Stimulated activated CD8-positive, alpha-beta memory T cell treated with anti-CD3 and anti-CD28 coated beads, Interleukin-7, amount 100 ng/mL, for 48 hours (primary cell): ENCODE measurements at places on chromosomes 16 and 17.

DNA sequence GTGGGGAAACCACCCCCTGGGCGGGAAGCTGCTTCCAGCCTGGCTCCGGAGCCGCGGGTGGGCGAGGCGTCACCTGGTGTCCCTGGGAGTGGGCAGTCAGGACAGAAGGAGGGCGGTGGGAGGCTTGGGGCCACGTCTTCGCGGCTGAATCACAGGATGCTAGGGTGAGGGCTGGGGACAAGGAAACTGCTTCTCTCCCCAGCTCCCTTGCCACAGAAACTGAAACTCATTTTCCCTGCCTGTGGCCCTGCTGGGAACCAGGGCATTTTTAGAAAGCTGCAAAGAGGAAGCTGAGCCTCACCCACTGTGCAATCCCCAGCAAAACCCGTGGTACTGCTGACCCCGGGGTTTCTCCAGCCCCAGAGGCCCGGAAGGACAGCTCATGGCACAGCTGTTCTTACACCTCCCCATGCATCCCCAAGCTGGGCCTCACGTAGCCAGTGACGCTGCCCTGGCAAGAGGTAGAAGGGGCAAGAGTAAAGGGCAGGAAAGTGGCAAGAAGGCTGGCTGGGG is 8.2 kb downstream of the RHBDF2 start:
- no peak for DNase-seq

DNA sequence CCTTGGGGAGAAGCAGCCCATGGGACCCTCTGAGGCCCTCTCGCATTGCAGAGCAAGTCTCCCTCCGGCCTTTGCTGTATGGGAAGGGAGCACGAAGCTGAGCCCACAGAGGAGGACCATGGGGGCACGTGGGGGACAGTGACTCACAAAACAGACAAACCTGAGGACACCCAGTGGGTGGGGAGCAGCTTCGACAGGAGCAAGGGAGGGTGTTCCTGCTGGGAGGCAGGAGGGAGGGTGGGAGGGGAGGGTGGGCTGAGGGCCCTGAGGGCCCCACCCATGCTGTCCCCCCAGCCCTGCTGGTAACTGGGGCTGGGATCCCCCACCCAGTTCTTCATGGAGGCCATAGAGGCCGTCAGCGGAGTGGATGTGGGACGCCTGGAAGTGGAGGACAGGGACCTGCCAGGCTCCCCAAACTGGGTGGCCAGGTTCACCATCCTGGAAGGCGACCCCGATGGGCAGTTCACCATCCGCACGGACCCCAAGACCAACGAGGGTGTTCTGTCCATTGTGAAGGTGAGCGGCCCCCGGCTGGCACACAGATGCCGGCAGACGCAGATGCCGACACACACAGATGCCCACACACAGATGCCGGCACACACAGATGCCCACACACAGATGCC is 12.5 kb downstream of the SLC22A31 start:
- DNase-seq, result no peak

DNA sequence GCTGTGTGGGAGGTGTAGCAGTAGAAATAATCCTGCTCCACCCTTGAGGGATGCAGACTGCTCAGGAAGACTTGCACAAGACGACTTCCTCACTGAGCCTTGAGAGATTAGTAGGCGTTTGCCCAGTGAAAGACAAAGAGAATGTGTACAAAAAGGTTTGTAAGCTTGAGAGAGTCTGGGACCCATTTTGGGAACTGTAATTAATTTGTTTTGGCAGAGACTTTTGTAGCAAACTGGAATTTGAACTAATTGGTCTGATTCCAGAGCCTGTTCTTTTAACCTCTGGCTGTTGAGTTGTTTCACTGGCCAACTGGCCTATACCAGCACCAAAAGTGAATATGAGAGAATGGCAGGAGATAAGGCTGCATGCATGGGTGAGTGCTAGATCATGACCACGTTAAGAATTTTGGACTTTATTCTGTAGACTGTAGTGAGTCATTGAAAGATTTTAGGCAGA is 75.5 kb downstream of the AATF start:
- DNase-seq, result no peak

DNA sequence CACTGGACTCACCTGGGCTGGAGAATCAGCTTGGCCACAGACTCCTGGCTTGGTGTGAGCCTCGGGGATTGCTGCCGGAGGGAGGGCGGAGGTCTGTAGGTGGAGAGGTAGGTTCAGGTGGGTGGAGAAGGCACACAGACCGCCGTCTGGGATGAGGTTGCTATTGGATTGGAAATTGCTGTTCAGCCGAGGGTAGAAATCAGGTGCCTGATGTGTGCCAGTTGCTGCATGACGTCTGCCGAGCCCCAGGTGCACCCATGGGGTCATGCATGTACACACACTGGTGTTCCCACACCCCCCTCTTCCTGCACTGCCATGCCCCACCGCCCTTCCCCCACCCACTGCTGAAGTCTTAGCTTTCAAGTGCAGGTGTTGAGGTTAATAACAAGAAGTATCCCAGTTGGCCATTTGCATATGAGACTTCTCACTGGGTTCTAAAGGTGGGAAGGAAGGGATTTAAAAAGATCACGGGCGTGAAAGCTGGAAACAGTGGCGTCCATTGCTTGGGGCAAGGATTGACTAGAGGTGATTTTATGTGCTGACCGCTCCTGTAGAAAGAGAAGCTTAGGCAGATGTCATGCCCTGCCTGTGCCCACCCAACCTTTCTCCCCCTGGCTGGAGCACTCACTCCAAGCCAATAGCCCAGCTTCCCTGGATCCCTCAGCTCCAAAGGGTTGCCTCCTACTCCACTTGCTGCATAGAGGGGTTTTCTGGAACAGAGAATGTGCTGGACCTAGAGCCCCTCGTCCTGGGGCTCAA is 193.6 kb downstream of the CCDC182 start:
- DNase-seq, result no peak

DNA sequence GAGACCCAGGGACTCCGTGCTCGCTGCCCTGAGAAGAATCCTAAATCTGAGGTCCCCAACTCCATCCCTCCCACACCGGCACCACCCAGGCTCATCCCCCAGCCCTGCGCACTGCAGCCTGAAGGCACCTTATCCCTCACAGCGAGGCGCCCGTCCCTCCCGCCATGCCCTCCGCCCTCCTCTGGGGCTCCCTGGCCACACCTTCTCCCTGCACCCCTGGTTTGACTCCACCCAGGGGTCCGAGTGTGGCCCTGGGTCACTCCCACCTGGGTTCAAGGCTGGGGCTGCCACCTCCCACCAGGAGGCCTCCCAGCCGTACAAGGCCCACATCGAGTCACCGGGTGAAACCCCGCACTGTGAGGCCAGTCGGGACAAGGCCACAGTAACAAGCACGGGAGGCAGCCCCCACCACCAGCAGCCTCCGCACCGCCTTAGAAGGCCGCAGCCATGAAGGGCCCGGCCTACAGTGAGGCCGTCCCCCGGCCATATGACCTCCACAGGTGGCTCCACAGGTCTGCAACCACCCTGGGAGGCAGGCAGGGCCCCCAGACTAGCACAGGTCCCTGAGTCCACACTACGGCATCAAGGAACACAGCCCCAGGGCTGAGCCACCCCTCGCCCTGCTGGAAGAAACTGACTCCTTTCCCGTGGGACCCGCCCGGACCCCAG is 8.3 kb downstream of the HAGH start:
- no peak for DNase-seq

- DNase-seq, result no peak
Measured at GRCh38 chr17:48047113-48047740, 932 bp upstream of the NFE2L1 start.

GRCh38 chr17:48187872-48188608 is 80.5 kb downstream of the SNX11 start:
- no peak for DNase-seq

DNA sequence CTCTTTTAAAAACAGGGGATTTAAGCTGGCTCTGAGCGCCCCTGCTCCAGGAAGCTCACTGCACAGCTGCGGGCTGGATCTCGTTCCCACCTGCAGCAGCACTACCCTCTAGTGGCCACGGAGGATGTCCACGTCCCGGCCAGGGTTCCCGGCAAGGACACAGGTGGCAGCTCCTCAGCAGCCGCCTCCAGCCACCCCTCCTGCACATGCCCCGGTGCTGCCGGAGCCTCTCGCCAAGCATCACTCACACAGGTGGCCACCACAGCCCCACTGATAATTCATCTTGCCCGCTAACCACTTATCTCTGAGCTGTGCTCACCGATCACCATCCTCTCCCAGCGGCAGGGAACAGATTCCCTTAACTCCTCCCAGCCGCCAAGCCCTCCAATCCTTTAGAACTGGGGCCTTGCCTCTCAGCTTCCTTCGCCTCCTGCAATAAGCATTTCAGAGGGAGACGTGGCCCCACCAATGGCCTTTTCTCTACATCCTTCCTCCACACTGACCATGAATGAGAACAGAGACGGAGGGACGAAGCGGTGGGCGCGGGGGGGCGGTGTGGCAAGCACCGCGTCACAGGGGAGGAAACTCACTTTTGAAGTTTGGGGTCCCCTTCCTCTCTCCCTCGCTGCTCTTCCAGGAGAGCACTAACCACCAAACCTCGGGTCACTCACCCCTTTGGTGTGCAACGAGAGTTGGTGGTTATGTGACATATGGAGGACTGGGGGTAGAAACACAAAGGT is 222.1 kb downstream of the RBFOX3 start:
- no peak for DNase-seq

DNA sequence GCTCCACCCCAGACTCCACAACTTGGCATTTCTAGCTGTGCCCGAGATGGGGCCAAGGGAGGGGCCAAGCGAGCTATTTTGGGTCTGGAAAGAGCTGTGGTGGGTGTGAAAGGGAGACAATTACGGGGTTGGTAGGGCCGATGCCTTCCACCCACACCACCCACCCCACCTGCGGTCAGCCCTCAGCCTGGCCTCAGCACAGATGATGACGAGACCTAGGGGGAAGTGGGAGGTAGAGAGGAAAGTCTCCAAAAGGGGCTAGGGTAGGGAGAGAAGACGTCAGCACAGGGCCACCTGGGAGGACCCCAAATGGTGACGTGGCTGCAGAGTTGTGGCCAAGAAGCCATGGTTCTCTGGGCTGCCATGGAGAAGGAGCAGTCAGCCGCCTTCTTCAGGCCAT is 83.1 kb downstream of the SDK2 start:
- DNase-seq, result no peak

GRCh38 chr16:69859105-69859989 is 91.8 kb upstream of the CLEC18A start:
- no peak for DNase-seq

GRCh38 chr17:73742948-73743381 is 98.7 kb upstream of the SDK2 start:
- no peak for DNase-seq

- DNase-seq, result no peak
Measured at GRCh38 chr16:83351846-83352245, 455.9 kb upstream of the HSBP1 start.

DNA sequence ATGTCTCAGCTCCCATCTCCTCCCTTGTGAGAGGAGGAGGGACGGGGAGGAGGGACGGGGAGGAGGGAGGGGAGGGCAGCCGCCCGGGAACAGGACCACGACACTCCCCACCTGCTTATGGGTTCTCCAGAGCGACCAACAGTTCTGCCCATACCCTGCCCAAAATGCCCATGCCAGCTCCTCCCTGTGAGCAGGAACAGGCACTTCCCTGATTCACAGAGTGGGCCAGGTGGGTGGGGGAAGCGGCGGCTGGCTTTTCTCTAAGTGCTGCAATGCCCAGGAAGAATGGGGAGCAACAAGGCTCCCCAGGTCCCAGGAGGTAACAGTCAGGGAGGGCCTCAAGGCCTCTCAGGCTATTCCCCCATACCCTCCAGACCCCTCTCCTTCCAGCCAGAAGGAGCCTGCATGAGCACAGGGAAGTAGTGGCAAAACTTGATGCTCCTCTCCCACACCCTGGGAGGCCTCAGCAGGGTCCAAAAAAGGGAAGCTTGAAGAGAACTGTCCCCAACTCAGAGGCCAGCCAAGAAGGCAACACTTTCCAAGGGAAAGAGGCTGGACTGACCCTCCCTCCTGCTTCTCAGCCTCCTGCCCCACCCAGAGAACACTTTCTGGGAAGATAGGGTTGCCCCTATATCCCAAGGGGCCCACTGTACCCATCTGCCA is 53.8 kb downstream of the MYO18A start:
- DNase-seq, result no peak
